ENCODE measurements at places on chromosomes 11 and 22.

DNA sequence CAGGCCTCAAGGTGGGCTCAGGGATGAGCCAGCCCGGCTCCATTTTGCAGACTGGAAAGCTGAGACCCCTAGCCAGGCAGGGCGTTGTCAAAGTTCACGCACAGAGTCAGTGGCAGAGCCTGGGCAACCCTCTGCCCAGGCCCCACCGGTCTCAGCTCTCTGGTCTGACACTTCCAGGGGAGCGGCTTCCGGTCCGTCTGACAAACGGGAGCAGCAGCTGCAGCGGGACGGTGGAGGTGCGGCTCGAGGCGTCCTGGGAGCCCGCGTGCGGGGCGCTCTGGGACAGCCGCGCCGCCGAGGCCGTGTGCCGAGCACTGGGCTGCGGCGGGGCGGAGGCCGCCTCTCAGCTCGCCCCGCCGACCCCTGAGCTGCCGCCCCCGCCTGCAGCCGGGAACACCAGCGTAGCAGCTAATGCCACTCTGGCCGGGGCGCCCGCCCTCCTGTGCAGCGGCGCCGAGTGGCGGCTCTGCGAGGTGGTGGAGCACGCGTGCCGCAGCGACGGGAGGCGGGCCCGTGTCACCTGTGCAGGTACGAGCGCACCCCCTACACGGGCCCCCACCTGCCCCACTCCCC, 36.0 kb downstream of the CD6 start:
- no peak for DNase-seq

DNA sequence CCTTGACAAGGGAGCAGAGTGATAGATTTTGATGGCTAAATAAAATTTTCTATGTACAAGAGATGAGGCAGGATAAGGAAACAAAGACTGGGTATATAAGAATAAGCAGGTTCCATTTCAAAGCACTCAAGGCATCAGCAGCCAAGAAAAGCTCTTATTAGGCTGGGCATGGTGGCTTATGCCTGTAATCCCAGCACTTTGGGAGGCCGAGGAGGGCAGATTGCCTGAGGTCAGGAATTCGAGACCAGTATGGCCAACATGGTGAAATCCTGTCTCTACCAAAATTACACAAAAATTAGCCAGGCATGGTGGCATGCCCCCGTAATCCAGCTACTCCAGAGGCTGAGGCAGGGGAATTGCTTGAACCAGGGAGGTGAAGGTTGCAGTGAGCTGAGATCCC, 563.4 kb upstream of the CCDC179 start:
- DNase-seq = no peak

DNA sequence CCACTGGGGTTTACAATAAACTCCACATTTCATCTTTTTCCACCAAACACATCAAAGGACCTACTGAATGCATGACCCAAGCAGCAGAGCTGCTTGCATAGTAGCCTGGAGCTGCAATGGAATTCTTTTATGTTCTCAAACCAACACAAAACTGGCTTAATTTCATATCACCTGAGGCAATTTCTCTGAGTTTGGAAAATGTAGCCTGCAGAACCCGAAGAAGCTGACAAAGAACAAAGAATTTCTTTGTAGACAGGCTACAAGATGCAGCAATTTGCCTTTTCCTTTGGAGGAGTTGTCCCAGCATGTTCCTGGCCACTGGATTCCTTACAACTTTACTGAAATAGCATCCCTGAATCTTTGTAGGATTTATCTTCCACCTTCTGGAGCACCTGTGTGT, 5.5 kb upstream of the TECTA start:
- DNase-seq = no peak

DNA sequence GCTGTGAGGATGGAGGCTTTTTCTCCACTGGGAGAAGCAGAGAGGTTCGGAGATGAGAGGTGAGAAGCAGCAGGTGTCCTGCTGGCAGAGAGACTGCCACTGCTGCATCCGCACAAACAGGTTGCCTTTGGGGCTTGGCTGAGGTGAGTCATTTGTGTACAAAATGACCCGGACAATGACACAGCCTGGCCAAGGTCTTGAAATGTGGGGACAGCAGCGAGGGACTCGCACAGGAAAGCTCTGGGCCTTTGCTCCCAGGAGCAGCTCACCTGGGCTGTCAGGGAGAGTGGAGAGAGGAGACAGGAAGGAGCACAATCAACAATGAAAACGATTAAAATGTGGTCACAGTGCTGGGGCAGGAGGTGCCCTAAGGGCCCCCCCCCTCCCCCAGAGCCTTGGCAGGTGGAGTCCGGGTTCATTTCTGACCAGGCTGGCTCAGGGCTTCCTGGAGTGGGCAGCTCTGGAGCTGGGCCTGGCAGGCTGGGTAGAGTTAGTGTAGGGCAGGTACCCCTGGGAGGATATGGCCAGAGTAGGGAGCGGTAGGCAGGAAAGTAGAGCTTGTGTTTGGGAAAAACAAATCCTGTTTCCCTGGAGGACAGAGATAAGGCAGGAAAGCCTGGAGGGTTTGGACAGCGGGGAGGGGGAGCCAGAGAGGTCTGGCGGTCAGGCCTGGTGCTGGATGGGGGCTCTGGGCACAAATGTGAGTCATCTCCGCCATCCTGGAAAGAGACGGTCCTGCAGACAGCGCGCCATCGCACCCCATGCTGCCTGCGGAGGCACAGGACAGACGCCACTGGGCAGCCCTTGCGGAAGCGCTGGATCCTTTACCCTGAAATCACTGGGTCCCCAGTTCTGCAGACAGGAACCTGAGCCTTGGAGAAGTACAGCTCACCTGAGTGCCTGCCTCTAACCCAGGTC, 37.8 kb upstream of the CELSR1 start:
- DNase-seq = no peak

GRCh38 chr11:67316882-67317204, 13.5 kb downstream of the SSH3 start:
- DNase-seq = no peak

- DNase-seq = no peak
These were observed 10.9 kb upstream of the PHLDB1 start for GRCh38 chr11:118596224-118597146.

GRCh38 chr11:81241672-81242275, 1491.9 kb downstream of the FAM181B start:
- no peak for DNase-seq

- DNase-seq = no peak
These were observed 279.4 kb downstream of the LARGE1 start for GRCh38 chr22:33640900-33641299.

GRCh38 chr22:41288245-41288946, 2.4 kb upstream of the RANGAP1 start:
- no peak for DNase-seq

- no peak for DNase-seq
These were observed 335 bp downstream of the TMEM138 start for GRCh38 chr11:61362542-61362875.

DNA sequence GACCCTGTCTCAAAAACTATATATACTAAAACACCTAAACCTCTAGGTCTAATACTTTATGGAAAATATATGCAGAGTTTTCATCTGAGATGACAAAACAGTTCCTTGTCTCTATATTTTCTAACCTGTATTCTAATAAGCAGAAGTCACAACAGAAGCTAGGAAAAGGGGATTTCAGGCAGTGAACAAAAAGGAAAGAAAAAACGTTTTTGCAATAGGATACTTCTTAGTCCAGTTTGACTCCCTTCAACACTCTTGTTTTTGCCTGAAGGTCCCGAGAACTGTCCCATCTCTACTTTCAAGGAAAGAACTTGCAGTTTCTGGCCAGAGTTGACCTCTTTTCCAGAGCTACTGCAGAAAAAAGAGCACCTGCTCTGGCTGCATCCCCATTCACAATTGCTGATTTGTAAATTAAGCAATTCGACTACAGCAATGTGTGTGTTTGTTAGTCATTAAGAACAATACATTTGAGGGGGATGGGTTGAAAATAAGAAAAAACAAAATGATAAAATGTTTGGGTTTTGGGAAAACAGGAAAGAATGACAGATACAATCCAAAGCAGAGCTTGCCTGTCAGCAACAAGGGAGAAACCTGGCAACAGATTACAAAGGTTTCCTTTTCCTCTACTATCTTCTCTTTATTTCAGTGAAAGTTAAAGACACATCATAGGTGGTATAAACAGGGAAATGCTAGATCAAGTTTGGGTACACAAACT, 160.0 kb downstream of the FCHSD2 start:
- DNase-seq = no peak

- DNase-seq = no peak
These were observed 47.2 kb downstream of the MRGPRX2 start for GRCh38 chr11:19013181-19013857.

DNA sequence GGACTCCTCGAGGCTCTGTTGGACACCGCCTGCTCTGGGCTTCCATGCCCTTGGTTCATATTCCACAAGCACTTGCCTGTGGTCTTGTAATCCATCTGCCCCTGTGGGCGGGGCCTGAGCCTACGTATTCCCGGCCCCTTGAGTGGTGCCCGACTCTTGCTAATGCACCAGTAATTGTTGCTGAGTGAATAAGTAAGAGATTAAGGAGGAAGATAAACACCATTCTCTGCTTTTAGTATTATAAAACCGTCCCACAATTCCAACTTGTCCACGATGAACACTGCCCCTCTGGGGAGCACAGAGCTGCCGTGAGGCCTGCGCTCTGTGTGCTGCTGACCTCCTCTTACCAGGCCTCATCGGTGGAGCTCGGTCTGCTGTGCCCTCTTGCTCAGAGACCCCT, 50.3 kb downstream of the MICAL2 start:
- DNase-seq = no peak

GRCh38 chr22:17260298-17260697, 41.1 kb upstream of the ADA2 start:
- no peak for DNase-seq

GRCh38 chr11:20488352-20488751, 100.8 kb downstream of the PRMT3 start:
- no peak for DNase-seq

GRCh38 chr11:132683602-132684001, 848.7 kb downstream of the OPCML start:
- no peak for DNase-seq

- DNase-seq = no peak
These were observed 71.8 kb downstream of the CTTN start for GRCh38 chr11:70470127-70470526.

DNA sequence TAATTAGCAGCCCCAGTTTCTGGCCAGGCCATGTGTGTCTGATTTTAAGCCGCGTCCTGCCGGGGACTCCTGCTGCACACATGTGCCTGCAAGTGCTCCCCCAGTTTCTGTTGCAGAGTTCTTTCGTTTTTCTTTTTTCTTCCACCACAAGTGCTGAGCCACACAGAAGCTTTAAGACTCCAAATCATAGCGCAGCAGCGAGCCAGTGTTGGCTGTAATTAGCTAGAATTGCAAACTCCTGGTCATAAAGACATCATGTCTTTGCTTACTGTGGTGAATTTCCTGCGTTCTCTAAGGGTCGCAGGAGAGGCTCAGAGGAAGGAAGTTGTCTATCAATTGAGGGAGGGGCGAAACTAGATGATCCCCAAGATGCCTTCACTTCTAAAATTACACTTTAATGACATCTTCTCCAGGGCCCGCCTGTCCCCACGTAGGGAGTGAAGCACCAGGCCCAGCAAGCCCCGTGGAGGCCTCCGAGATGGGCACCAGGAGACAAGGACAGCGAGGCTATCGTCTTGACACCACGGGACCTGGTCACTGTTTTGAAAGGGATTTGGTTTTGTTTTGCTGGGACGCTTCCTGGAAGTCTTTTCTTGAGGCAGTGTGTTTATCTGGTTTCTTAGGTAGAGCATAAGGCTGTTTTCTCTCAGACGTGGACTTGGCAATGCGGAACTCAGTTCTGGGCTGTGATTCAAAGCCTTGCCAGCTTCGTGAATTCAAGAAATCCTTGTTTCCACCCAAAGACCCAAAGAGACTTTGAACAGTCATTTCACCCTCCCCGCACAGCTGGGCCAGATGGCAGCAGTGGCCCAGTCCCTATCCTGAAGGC, 71.8 kb downstream of the UBASH3B start:
- DNase-seq = no peak

DNA sequence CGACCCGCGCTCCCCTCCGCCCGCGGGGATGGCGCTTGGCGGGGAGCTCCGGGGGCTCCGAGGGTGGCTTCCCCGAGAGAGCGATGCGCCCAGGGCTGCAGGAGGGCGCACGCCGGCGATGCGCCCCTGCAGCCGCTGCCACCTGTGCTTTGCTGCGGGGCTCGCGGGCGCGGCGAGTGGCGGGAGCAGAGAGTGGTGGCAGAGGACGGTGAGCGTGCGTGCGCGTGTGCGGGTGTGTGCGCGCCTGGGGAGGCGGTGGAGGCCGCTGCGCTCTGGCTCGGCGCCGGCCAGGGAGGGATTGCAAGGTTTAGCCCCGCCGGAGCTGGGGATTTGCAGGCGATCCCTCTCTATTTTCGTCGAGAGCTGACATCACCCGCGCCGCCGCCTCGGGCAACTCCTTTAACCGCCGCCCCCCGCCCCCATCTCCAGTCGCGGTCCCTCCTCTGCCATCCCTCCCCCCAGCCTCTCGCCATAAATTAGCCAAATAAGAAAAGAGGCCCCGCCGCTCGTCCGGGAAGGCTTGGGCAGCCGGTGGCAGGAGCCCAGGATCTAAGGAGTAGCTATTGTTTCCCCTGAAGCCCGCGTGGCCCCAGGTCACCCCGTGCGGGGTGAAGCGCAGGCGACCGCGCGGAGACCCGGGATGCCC, at the start of gene SLC1A2:
SLC1A2 (minus strand) TSS at position 375 of the 646 bp plus-strand sequence. CDS start 592 bp downstream, outside the sequence.
- no peak for DNase-seq

DNA sequence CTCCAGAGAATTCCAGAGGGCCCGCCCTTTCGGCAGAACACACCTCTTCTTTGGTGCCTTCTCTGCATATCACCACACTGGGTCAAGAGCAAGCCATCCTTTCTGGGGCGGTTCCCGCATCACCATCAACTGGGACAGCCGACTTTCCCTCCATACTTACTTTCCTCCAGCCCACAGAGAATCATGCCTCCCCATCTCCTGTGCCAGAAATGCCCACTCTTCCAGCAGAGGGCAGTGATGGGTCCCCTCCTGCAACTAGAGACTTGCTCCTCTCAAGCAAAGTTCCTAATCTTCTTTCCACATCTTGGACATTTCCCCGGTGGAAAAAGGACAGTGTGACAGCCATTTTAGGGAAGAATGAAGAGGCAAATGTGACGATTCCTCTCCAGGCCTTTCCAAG, 157.7 kb downstream of the C11orf91 start:
- no peak for DNase-seq

DNA sequence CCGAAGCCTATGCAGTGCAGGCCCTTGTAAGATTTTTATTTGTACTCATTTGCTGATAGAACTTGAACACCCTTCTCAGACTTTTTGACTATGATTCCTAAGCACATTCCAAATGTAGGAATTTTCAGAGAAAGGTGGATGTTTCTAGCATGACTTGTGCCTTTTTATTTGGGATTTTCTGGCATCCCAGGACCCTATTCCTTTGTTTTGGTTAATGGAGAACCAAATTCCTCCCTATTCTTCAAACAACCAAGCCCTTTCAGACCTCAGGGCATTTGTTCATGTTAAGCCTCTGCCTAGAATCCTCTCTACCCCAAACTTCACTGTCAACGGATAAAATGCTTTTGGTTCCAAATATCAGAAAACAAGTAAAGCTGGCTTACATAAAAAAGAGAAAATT, 371.1 kb downstream of the DDX10 start:
- no peak for DNase-seq

GRCh38 chr11:70071996-70072395, 6.1 kb upstream of the ANO1 start:
- DNase-seq = no peak

DNA sequence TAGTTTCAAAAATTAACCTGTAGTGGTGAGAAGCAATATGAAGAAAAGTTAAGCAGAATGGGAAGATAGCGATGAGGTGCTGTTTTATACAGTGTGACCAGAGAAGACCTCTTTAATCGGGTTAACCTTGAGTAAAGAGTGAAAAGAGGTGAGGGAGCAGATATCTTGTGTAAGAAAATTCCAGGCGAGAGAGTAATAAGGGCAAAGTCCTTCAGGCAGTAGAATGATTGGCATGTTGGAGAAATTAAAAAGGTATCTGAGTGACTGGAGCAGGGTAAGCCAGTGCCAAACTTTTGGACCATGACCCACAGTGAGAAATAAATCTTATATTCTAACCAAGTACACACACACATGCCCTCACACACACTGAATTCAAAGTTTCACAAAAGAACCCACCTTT, 374.7 kb upstream of the LARGE1 start:
- no peak for DNase-seq

Measured in stimulated activated CD8-positive, alpha-beta memory T cell treated with anti-CD3 and anti-CD28 coated beads, Interleukin-15, amount 100 ng/mL, for 4 hours (primary cell).